ENCODE measurements at places on chromosomes 11 and 22. TPM values are rescaled to one million over a fixed set of nuclear protein-coding genes. Genes with fewer than 3 reads are reported as not detected.
A peak's percentile ranks its signal among the peaks of the same experiment; 100 is the strongest.

DNA sequence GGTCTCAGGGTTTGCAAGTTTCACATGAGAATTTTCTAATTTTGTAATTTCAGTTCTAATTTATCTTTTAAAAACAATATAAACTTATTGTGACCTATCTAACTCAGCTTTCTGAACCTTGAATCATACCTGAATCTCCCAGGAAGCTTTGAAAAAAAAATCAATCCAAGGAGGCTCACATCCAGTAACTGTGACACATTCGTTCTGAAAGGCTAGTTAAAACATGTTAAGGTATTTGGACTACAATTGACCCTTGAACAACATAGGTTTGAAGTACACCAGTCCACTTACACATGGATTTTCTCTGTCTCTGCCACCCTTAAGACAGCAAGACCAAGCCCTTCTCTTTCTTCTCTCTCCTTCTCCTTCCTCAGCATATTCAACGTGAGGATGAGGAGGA, 40.0 kb downstream of the DDI1 start:
- no peak for DNase-seq

DNA sequence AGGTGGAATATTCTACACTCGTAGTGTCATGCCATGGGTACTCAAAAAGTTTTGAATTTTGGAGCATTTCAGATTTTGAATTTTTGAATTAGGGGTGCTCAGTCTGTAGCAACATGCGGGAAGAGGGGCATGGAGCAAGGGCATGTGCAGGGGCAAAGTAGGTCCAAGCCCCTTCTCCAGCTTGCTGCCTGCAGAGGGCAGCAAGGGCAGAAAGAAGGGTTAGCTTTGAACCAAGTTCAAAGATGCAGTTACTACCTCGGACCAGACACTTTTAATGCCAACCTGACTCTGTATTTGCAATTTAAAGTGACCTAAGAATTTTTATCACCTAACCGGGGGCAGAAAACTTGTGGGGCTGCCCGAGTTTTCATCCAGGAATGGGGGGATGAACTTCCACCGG, 68.2 kb downstream of the CD82 start:
- no peak for DNase-seq

- peak; percentile 83 for DNase-seq
Measured at GRCh38 chr22:28907311-28908008, 24.1 kb downstream of the ZNRF3 start.

DNA sequence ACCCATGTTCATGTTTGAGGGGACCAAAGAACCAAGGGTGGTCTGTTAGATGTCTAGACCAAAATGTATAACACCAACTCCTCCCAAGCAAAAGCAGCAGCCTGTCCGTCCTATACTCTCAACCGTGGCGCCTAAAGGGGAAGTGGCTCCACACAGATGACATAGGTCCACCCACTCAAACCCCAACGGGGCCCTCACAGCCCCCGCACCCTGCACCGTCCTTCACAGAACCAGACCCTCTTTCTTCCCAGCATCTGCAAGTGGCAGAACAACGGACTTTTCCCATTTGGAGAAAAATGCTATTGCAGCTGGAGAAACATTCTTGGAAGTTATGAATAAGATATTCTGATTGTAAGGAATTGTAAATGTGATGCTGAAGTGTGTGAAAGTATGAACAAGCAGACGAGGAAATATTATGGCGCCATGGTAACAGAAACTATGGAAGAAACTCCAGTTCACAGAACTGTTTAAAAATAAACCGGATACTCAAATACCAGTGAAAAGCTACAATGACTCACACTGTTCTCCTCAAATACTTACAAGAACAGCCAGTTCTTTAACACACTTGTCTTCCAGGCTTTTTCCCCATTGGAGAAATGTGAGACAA, 76.5 kb upstream of the ARFGAP3 start:
- no peak for DNase-seq

GRCh38 chr22:44723801-44724200, 21.8 kb downstream of the PRR5 start:
- no peak for DNase-seq

GRCh38 chr11:36569095-36569494, 1.3 kb downstream of the RAG1 start:
- DNase-seq, result no peak

GRCh38 chr11:46120346-46121300, 631 bp downstream of the PHF21A start:
- peak; percentile 37 for DNase-seq

DNA sequence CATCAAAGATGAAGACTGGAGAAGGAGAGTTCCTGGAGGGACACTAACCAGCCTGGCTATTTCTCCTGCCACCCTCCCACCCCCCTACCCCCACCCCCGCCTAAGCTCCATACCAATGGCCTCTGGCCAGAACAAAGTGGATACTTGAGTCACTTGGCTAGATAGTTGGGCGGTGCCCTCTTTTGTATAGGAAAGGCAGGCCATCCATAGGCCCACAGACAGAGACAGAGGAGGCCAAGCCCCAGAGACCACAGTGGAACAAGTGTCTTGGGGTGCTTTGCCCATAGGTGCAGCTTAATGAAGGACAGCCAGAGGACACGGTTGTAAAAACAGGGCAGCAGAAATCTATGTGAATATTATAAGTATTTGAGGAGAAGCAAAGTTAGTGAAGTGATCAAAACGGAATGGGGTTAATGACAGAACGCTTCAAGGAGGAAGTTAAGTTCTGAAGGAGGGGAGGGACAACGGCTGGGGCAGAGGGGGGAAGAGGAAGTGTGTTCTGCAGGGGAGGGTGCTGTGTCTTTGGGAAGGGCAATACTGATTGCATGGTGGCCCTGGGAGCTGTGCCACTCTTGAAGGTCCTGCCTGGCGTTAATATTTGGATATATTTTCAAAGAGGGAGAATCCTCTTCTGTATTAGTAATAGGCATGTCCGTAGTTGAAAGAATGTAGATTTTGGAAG, 32.7 kb downstream of the FLI1 start:
- DNase-seq, result peak; percentile 70

GRCh38 chr22:28019360-28019759, 100.3 kb upstream of the PITPNB start:
- no peak for DNase-seq

DNA sequence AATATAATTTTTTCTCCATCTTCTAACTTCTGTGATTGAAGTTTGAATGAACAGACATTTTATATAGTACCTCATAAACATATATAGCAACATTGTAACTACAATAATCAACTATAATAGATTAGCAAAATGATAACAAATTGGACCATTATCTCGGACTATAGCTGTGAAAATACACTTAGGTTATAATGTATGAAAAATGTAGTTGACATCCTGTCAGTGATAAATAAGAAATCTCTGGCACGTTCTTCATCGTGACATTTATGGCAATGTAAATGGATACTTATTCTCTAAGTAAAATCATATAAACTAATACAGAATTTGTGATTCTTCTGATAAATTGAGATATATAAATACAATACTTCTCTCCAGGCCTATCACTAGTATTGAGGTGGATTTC, 333.3 kb downstream of the GUCY1A2 start:
- DNase-seq, result no peak

- DNase-seq, result no peak
Measured at GRCh38 chr22:46462726-46463371, 74.6 kb downstream of the CELSR1 start.

PKP3 gene
- not detected for total RNA-seq

PARVA gene
- 0.22 TPM for total RNA-seq

FOLR1 gene
- total RNA-seq, result not detected

CAVIN3 gene
- 1.5 TPM for total RNA-seq
